ENCODE measurements at places on chromosomes 3 and 15. TPM values are rescaled to one million over a fixed set of nuclear protein-coding genes. Genes with fewer than 3 reads are reported as not detected.

Gene RETNLB
- not detected for total RNA-seq

Gene HACD2
- total RNA-seq: 41.0 TPM

Gene TM4SF1
- total RNA-seq: 1,908 TPM

Gene GYG1
- total RNA-seq: 36.2 TPM

Gene KBTBD13
- total RNA-seq: not detected

Gene HGD
- total RNA-seq: 14.2 TPM

Measured in A549 treated with CORT108297 at 1 μM for 4 hours (cell line).